Stimulated activated CD4-positive, alpha-beta T cell treated with anti-CD3 and anti-CD28 coated beads, TNF-alpha, amount 100 ng/mL, for 24 hours (primary cell): ENCODE measurements at places on chromosomes 7 and 10.

- DNase-seq, result no peak
Measured at GRCh38 chr10:70974351-70974901, 86.1 kb upstream of the PCBD1 start.

DNA sequence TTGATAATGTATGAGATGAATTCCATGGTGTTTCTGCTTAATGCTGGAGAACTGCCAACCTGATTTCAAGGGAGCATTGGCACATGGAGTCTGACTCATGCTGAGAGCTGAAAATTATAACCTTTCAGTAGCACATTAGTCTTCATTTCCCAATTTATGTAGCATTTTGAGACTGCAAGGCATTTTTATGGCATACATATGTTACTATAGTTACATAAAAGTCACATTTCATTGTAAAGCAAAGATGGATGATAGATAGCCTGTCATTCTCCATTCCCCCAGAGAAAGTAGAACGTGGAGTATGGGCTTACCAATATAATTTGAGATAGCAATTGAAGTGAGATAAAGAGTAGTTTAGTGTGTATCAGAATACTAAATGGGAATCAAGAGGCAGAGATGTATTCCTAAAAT lies 103.1 kb downstream of the SLC16A9 start:
- no peak for DNase-seq

DNA sequence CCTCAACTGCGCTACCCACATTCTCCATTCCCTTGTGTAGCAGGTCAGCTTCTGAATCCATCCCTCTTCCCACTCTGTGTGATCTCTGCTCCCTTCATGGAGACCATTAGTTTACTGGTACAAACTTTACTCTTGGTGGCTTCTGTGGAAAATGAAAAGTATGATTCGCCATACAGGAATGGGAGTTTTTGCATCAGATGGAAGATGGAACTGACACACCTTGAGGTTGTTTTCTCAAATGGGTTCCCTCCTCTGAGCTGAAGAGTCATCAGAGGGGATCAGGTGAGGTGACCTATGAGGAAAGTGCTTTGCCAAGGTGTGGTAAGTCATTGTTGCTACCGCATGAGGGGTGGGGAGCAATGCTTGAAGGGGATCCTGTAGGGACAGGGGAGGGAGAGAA lies 266.8 kb downstream of the INHBA start:
- no peak for DNase-seq

GRCh38 chr7:33448035-33448434 lies 318.7 kb downstream of the BBS9 start:
- no peak for DNase-seq

- DNase-seq, result no peak
Measured at GRCh38 chr7:7131273-7131672, 51.1 kb upstream of the C1GALT1 start.

- DNase-seq, result no peak
Measured at GRCh38 chr7:22219739-22220493, 137.0 kb downstream of the RAPGEF5 start.

DNA sequence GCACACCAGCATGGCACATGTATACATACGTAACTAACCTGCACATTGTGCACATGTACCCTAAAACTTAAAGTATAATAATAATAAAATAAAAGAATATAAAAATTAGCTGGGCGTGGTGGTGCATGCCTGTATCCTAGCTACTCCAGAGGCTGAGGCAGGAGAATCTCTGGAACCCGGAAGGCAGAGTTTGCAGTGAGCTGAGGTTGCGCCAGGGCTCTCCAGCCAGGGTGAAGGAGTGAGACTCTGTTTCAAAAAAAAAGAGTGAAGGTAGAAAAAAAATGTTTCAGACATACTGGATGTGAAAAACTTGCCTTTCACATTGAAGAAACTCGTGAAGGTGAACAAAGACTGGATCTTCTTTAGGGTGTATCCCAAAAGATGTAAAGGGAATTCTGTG lies 26.7 kb downstream of the TSPAN14 start:
- no peak for DNase-seq

DNA sequence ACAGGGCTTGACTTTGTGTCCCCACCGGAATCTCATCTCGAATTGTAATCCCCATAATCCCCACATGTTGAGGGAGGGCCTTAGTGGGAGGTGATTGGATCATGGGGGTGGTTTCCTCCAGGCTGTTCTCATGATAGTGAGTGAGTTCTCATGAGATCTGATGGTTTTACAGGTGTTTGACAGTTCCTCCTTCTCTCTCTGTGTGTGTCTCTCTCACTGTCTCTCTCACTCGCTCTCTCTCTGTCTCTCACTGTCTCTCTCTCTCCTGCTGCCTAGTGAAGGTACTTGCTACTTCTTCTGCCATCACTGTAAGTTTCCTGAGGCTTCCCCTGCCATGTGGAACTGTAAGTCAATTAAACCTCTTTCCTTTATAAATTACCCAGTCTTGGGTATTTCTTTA lies 289.8 kb upstream of the HABP2 start:
- no peak for DNase-seq

DNA sequence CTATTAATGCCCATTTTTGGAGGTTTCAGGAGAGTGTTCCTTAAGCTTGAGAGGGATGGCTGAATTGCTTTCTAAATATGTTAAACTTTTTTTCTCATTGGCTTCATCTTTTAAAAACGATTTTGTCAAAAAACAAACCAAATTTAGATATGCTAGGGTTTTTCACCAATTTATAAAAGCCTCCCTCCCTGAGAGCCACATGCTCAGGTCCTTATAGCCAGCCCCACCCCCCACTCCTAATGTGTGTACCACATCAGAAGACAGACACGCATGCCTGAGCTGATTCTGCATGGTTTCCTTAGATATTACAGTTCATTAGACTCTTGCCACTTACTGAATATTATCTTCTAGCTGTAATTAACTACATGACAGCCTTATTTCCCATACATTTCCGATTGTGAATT lies 2.0 kb downstream of the CUL1 start:
- DNase-seq, result peak; percentile 48
